ENCODE measurements at places on chromosomes 2 and 18.

DNA sequence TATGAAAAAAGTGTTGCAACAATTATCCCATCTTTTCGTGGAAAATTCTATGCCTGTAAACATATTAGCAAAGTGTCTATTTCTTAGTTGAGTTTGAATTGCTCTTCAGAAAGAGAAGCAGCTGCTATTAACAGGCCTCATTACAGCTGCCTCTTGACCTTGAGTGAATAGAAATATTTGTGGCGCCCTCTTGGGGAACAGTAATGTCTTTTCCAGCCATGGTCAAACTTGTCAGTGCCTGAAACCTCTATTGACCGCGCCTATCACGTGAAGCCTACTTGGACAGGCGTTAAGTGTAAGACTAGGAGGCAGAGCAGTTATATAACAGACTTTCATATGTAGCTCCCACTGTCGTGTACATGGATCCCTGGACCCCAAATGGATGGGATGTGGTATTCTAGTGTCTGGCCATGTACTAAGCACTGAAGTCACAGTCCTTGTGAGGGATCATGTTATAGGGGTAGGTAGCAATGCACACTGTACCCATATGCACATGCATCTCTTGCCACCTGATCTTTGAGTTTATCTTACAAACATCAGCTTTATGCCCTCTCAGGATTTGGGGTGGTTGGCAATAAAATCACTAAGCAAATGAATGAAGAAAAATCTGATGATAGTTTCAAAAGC lies 245.0 kb downstream of the PTGR3 start:
- peak; percentile 3 for DNase-seq

GRCh38 chr2:152718909-152719645 lies 657 bp downstream of the ARL6IP6 start:
- DNase-seq = peak; percentile 71

- DNase-seq = no peak
Measured at GRCh38 chr2:71451705-71452104, 1.7 kb upstream of the DYSF start.

- DNase-seq = peak; percentile 62
Measured at GRCh38 chr2:164917296-164917903, 37.9 kb downstream of the SLC38A11 start.

- DNase-seq = no peak
Measured at GRCh38 chr2:159933727-159934049, 128.7 kb downstream of the PLA2R1 start.

DNA sequence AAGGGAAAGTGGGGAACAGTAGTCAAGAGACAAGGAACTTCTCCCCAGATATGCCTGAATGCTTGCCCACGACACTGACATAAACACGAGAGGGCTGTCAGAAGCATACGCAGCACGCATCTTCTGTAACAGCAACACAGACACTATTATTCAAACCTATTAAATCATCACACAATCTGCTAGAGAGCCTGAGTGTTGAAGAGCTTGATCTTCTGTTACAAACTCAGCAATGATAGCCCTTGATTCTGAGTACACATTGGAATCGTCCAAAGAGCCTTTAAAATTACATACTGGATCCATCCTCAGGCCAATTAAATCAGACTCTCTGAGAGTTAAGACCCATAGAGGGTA lies 111.6 kb downstream of the ZNF521 start:
- DNase-seq = no peak

GRCh38 chr2:179814050-179814449 lies 47.4 kb downstream of the ZNF385B start:
- DNase-seq = no peak

DNA sequence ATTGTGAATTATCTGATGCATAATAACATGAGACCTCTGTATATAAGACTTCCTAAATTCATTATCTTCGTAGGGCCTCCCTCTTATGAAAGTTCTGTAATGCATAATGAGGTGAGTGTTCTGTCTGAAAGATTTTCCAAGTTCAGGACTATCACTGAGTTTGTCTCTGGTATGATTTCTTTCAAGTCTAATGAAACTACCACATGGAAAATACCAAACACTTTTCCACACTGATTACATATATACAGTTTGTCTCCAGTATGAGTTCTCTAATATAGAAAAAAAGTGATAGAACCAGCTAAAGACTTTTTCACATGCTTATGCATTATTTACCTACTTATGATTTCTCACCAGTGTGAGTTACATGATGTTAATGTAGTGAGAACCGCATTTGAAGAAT lies 34.7 kb downstream of the CTNNA2 start:
- no peak for DNase-seq

DNA sequence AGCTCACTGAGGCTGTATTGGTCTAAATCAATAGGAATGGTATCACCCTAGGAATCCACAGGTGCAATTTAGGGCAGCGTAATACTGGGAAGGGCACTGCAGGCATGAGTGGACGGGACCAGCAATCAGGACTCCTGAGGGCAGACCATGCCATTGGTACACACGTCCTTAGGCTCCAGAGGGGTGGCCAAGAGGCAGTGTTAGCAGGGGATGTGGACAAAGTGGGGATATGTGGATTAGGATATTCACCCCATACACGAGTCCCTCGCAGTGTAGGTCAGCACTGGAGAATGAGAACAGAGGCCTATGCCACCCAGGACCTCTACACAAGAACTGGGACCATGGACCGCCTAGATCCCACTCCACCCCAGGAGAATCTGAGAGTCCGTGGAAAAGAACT lies 389.8 kb downstream of the BCL11A start:
- DNase-seq = no peak

- DNase-seq = peak; percentile 54
Measured at GRCh38 chr18:31101183-31102024, 817 bp downstream of the DSC2 start.

DNA sequence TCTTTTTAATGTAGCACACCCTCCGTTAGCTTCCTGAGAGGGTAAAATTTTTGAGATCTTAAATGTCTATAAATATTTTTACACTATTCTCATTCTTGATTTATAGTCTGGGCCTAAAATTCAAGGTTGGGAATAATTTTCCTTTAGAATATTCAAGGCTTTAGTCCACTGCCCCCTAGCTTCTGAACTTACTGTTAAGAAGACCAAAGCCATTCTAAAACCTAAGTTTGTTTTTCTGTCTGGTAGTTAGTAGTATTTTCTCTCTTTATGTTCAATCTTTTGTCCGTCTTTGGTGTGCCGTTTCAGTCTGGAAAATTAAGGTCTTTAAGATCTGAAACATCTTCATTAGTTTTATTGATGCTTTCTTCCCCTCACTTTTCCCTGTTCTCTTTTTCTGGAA lies 14.5 kb downstream of the OSBPL6 start:
- DNase-seq = no peak

DNA sequence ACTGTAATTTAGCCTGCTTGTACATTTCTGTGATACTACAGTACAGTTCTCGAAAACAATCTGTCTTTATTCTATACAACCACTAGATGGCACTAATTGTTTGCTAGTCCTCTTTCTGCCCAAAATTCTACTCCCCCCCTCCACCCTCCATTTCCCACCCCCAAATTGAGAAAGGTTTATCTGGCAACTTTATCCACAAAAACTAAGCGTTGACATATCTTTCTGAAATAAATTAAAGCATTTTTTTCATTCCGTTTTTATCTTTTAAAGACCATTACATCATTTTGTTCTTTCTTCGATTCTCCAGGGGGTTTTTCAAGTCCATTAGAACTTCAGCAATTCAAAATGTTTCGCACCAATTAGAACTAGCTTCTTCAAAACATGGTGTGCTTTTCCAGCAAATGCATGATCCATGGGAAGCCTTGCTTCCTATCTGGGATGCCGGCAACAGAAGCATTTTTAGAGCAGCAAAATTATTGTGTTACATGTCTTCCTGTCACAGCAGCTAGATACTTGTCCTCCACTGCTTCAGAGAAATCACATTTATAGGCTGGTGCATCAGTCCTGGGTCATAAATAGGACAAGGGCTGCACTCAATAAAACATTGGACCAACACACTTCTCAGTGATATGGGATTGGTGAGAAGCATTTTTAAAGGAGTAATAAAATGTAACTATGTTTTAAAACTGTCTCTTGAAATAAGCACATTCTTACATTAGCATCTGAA lies 241.3 kb downstream of the PAX3 start:
- peak; percentile 27 for DNase-seq

DNA sequence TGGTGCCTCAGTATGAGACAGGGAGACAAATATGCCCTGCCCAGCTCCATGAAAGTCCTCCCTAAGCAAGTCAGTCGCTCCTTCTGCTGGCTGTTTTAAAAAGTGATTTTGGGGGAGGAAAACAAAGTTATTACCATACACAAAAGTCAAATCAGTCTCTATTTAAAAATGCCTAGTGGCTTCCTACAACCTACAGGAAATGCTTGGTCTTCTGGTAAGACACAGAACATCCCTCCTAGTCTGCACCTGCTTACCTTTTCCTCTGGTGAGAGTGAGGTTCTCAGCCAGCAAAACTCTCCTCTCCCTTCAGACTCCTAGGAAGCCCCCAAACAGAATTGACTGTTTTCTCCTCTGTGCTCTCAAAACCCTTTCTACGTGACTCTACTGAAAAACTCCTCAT lies 13.5 kb downstream of the CMPK2 start:
- no peak for DNase-seq

GRCh38 chr2:68371581-68371980 lies 6.5 kb downstream of the PLEK start:
- DNase-seq = no peak

DNA sequence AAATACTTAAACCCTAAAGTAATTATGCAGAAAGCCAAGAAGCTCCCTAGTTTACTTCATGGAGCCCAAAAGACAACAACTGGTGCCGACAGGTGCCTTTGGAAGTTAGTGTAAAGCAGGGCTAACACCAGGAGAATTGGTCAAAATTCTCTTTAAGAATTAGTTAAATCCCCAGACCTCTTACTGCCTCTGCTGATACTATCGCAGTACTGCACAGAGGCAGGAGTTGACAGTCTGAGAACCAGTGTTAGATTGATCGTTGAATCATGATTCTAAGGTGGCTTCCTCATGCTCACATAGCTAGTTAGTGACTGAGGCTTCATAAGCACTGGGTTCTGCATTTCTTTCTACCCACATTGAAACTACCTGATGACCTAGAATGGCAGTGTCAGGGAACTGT lies 445.0 kb downstream of the XIRP2 start:
- DNase-seq = no peak

DNA sequence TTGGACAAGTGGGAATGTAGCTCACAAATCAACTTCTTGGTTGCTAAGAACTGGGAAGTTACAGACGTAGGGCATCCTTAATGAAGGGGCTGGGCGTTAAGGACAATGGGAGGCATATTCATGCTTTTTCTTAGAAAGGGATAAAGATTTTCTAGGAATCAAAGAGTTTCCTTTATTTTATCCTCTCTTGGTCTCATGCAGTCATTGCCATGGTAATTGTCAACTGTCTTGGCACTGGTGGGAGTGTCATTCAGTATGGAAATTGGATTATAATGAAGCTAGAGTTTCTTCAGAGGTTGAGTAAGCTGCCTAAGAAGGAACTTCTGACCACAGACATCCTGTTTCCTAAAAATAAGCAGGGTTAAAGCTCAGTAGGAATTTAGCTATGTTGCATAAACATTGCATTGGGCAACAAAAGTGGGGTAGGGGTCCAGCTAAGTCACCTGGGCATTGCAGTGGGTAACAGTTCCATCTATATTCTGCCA lies 114.0 kb downstream of the LYPD6B start:
- DNase-seq = no peak

GRCh38 chr18:44685296-44685695 lies 4.6 kb downstream of the SETBP1 start:
- no peak for DNase-seq

DNA sequence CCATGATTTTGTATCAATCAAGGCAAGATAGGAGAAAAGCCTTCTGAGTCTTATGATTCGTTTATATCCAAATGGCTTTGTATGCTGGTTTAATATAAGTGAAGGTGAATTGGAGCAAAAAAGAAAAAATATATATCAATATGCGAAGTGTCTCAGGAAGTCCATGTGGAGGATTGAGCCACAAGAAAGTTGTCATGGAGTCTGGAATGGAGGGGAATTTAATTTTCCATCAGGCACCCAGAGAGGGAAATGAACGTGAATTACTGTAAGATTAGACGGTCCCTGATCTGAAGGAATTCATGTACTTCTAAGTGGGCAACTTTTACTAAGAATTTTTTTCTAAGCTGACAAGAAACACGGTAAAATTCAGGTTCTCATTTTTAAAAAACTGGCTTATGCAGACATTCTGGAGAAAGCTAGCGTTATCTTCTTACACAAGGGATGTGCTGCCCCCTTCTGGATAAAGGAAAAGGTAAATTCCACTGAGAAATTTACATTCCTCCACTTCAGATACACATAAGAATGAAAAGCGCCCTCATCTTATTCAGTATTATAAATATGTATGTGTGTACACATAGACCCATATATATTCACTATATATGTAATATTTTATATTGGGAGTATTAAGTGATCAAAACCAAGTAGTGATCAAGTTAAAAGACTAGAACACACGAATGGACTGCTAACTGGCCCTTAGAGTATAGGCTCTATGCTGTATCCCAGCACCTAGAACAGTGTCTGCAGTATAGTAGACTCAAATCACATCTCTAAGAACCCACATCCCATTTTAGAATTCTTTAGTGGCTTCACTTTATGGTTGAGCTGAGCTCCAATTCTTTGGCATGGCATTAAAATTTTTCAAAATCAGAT lies 289.0 kb upstream of the TFPI start:
- DNase-seq = peak; percentile 61

DNA sequence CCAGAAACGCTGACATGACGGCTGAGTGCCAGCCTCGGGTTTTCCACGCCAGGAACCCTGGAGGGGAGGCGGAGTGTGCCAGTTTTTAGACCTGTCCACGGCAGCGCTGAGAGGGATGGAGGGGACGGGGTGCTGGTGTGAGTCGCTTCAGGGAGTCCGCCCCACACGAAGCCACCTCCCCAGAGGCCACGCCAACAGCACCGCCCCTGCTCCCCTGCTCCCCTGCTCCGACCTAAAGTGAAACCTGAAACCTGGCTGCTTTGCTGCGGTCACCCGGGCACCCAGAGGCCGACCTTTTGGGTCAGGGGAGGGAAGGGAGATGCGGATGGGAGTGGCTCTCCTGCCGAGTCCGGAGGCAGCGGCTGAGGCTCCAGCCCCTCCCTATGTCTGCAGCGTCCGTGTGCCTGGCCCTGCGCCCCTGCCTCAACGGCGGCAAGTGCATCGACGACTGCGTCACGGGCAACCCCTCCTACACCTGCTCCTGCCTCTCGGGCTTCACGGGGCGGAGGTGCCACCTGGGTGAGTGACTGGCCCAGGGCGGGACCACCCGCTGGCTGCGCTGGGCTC lies 38.1 kb downstream of the SNED1 start:
- DNase-seq = peak; percentile 45

DNA sequence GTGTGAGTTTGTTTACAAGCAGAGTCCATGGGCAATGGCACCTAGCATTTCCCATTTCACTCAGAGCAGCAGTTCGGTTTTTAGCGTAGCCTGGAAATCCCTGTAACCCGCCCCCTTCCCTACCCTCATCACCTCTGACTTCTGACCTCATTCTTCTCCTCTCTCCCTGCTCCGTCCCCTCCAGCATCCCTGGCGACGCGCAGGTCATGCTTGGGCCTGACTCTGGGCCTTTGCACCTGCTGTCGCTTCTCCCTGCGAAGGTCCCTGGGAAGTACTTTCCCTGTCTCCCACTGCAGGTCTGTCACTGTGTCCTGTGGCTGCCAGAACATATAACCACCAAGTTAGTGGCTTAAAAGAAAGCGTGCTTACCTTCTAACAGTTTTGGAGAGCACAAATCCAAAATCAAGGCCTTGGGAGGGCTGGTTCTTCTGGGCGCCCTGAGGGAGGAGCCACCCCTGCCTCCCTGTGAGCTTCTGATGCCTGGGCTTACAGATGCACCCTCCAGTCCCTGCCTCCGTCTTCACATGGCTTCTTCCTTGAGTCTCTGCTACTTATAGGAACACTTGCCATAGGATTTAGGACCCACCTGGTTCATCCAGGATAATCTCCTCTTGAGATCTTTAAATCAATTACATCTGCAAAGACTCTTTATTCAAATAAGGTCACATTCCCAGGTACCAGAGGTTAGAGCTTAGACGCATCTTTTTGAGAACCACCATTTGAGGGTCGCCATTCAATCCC lies 8.1 kb upstream of the RAB17 start:
- DNase-seq = no peak

All from LoVo (cell line).